ENCODE measurements at places on chromosomes 1 and 21.
A peak's percentile ranks its signal among the peaks of the same experiment; 100 is the strongest.

DNA sequence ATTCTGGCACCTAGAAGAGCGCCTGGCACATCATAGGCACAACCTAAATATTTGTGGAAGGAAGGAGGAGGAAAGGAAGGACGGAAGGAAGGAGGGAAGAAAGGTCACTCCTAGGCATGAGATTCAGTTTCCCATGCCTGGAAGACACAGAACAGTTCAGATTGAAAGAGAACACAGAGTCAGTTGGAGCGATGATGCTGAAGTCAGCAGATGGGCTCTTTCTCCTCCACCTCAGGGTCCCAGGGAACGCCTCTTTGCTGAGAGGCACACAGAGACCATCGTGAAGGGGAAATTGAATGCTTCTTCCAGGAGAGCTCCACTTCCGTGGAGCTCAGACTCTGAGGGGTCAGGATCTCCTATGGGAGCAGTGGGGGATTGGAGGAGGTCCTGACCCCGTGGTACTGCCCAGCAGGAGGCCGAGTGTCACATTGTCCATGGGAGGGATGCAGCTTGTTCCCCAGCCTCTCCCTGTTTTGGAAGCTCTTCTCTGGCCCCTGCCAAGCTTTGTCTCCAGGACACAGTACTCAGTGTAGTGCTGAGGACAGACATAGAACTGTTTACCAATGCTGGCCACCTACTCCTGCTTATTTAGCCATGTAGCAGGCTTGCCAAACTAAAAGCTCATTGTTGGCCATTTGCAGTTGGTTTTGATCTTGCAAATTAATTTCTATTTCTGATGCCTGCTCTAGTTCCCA is 2.4 kb downstream of the MYBPHL start:
- H3K4me3 ChIP-seq: no peak overlapping the region
- H3K36me3 ChIP-seq: no peaks in the 10 kb centered on the region
- H3K27ac ChIP-seq: no peak overlapping the region
- DNase-seq: no peak
- no peaks in the 10 kb centered on the region for H3K4me1 ChIP-seq
- H3K27me3 ChIP-seq: peaks cover 11% of the 10 kb centered on the region

DNA sequence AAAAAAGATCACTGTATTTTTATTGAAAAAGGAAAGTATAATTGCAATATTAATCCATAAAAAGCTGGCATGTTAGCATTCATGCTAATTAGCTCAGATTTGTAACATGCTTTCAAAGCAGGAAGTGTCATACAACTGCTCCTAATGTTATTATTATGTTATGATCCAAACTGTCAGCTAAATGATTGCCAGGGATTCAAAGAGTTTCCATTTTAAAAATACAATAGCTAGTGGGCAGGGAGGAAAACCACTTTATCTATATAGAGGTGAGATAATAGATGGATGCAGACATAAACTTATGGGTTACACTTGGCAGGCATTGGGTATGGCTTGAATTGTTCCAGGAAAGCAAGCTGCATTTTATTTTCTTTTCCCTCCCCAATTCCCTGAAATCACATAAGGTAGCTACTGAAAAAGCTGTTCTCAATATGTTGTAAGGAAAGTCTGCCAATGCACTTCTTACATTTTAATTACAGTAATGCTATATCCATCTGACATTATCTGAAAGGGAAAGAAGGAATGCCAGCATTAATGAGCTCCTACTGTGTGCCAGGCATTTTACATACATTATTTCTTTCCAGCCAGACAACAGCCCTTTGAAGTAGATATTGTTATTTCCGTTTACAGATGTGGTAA is 9.8 kb upstream of the MYSM1 start:
- peaks cover 12% of the 10 kb centered on the region for H3K4me1 ChIP-seq
- H3K4me3 ChIP-seq: no peak overlapping the region
- no peak overlapping the region for H3K27ac ChIP-seq

DNA sequence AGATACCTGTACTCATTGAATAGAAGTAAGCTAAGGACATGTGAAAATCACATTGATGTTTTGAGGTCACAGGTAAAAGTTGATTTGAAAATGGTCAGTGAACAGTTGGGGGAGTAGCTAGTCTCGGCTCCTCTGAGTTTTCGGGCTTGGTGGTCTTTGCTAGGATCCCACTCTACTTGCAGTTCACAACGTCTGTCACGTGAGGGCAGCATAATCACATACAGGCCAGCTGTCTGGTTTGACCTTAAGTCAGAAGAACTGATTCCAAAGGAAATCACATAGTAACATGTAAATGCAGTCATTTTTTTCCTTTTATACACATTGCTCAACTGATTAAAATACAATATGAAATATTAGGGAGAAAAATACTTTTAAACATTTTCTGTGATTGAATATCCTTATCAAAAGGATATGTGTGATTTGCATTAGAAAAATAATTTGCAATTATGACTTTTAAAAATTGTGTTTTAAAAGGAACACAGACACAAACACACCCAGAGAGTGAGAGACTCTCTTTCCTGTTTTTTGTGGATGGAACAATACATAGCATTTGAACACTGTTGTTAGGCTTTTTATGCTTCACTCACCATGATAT is 21.8 kb upstream of the PDC start:
- no peaks in the 10 kb centered on the region for H3K4me1 ChIP-seq
- H3K27me3 ChIP-seq: peaks cover 4% of the 10 kb centered on the region
- H3K36me3 ChIP-seq: no peaks in the 10 kb centered on the region
- no peak overlapping the region for H3K27ac ChIP-seq
- peak; percentile 64 for DNase-seq
- no peak overlapping the region for H3K4me3 ChIP-seq

- no peaks in the 10 kb centered on the region for H3K36me3 ChIP-seq
- peaks cover 2% of the 10 kb centered on the region for H3K4me1 ChIP-seq
- no peak within 1 kb of the TSS for H3K4me3 ChIP-seq
- H3K27ac ChIP-seq: peak within 1 kb of the TSS; percentile 22
Observed at GRCh38 chr1:160366731-160367515, at the start of gene NHLH1. Gene NHLH1, plus strand, starts transcription at chr1:160367071. Its CDS starts 3,661 bp downstream, at chr1:160370732.

GRCh38 chr1:6601923-6602668 is 573 bp downstream of the KLHL21 start:
- H3K4me3 ChIP-seq: peak overlapping the region; percentile 95
- peak overlapping the region; percentile 94 for H3K27ac ChIP-seq
- H3K27me3 ChIP-seq: no peaks in the 10 kb centered on the region
- peak; percentile 79 for DNase-seq
- peaks cover 16% of the 10 kb centered on the region for H3K36me3 ChIP-seq

DNA sequence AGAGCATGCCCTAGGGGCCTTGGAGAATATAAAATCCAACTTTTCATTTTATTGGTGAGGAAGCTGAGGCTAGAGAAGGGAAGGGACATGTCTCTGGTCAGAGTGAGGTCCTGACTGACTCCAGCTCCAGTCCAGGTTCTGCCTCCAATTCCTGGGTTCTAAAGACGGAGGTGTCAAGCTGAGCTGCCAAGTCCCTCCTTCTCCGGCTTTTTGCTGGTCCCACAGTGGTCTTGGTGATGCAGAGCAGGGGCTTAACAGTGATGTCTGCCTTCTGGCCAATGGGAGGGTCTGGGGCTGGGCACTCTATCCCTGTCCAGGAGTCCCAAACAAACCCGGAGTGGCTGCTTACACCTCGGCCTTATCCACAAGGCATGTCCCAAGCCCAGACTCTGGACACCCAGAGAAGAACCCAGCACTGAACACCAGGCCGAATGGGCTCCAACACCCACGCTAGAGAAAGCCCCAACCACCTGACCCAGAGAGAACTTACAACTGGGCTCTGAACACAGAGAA is 104.8 kb downstream of the EBNA1BP2 start:
- H3K27me3 ChIP-seq: peaks cover 5% of the 10 kb centered on the region
- no peak for DNase-seq
- no peaks in the 10 kb centered on the region for H3K36me3 ChIP-seq
- peaks cover 10% of the 10 kb centered on the region for H3K4me1 ChIP-seq

- H3K27me3 ChIP-seq: peaks cover 16% of the 10 kb centered on the region
- no peaks in the 10 kb centered on the region for H3K36me3 ChIP-seq
- H3K27ac ChIP-seq: no peak overlapping the region
- DNase-seq: no peak
- H3K4me3 ChIP-seq: no peak overlapping the region
Observed at GRCh38 chr21:42672699-42673458, 19.5 kb downstream of the PDE9A start.

DNA sequence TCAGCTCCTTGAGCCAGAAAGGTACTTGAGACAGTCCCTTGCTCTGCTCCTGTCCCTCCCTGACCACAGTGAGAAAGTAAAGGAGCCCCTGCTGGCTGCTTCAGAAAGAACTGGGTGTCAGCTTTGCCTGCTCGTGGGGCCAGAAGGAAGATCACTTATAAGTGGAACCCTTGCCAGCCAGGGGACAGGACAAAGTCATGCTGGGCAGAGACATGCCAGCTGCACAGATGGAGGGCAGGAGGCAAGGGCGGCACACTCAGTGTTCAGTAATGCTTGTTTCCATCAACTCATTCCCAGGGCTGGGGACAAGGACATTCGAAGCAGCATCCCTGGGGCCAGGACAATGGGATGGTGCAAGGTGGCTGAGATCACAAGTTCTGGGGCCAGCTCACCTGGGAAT is 41.8 kb downstream of the NTPCR start:
- DNase-seq: no peak
- H3K27me3 ChIP-seq: no peaks in the 10 kb centered on the region
- H3K27ac ChIP-seq: no peak overlapping the region
- peaks cover 49% of the 10 kb centered on the region for H3K36me3 ChIP-seq

GRCh38 chr21:31132574-31133242 is 94.4 kb upstream of the KRTAP19-8 start:
- peaks cover 74% of the 10 kb centered on the region for H3K27me3 ChIP-seq
- peaks cover 51% of the 10 kb centered on the region for H3K4me1 ChIP-seq
- H3K27ac ChIP-seq: peak overlapping the region; percentile 81
- peak overlapping the region; percentile 51 for H3K4me3 ChIP-seq
- peak; percentile 82 for DNase-seq

Measured in activated CD8-positive, alpha-beta memory T cell treated with anti-CD3 and anti-CD28 coated beads, Interleukin-2, amount 10 ng/mL, durations not matched to agents 7 days and 5 days (primary cell).